ENCODE measurements at places on chromosomes 3 and 15.

DNA sequence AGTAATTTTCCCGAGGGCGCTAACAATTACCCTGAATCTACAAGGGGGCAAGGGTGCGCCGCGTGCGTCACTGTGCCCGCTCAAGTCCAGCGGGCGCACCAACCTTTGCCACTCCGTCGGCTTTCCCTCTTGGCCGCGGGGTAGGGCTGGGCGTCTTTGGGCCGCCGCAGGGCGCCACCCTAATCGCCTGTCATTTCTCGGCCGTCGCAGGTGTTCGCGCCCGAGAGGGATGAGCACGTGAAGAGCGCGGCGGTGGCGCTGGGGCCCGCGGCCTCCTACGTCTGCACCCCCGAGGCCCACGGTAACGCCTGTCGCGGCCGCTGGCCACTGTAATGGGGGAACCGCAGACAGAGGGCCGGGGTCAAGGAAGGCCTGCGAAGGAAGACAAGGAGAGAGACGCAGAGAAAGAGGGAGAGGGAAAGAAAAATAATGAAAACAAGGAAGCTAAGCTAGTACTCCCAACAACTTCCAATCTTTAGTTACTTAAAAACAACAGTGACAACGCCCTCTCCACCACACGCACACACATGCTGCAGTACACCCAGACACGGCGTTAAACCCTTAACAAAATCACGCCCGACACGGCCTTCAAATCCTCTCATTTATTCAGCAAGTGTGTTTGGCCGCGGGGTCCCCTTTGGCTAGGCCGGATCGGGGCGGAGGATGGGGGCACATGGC, 3.8 kb downstream of the SKOR1 start:
- DNase-seq = no peak

DNA sequence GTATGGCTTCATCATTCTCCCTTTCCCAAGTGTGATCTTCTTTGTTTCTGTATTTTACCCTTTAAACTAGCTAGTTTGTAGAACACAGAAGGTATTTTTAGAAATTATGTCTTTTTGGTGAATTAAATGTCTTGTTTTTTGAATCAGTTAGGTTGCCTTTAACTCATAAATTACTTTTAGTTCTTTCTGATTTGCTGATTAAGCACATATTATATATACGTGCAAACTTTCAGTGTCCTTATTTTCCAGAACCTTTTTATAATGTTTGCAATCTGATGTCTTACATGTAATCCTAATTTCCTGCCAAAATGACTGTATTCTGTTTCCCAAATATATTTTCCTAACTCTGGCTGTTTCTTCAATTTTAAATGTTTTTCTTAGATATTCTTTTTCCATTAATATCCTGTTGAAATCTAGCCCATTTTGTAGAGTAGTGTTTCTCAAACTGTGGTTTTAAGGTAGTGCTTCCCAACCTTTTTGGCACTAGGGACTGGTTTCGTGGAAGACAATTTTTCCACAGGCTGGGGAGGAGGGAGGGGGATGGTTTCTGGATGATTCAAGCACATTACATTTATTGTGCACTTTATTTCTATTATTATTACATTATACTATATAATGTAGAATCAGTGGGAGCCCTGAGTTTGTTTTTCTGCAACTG, 51.8 kb downstream of the CHD2 start:
- DNase-seq = no peak

- no peak for DNase-seq
Measured at GRCh38 chr3:9785602-9786001, 6.7 kb downstream of the TADA3 start.

DNA sequence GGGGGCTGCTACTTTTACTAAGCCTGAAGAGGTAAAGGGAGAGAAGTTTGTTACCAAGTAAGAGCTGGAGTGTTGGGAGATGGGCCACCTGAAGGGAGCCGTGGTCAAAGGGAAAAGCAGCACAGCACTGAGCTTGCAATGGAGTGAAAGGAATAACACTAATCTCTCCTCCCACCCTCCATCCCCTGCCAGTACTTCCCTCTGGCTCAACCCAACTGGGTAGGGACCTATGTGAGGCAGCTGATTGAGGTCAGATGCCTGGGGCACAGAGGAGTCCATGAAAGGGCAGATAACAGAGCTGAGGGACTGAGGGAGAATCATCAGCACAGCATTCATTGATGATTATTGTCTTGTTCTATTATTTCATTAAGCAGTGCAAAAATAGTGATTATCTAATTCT, 212.4 kb upstream of the TBC1D5 start:
- no peak for DNase-seq

DNA sequence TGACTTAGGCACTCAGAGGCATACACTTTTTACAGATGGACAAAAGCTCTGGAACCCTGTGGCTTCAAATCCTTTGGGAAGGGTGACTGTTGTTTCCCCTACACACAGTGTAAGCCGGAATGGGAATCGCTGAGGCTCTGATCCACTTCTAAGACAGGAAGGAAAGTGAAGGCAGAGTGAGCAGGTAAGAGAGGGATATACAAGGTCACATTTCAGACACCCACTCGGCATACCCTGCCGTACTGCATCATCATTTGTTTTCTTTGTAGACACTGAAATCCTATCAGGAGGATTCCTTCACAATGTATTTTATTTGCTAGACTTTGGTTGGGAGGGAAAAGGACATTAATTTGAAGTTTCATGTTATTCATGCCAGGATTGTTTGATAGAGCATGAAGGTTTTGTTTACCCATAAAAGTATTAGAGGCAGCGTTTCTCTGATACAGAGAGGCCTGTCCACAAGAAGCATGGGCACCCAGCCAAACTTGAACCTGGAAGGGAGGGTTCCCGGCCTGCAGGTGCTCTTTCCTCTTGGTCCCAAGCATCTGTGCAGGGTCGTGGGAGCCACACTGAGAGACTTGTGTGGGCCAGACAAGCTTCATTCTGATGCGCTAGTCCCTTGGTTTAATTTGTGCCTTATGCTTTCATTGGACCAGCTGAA, 21.9 kb upstream of the POLR2M start:
- DNase-seq = no peak

- DNase-seq = no peak
Measured at GRCh38 chr3:131172502-131173200, 146.0 kb downstream of the NEK11 start.

- peak; percentile 58 for DNase-seq
Measured at GRCh38 chr15:45648521-45649200, 13.8 kb downstream of the SQOR start.

DNA sequence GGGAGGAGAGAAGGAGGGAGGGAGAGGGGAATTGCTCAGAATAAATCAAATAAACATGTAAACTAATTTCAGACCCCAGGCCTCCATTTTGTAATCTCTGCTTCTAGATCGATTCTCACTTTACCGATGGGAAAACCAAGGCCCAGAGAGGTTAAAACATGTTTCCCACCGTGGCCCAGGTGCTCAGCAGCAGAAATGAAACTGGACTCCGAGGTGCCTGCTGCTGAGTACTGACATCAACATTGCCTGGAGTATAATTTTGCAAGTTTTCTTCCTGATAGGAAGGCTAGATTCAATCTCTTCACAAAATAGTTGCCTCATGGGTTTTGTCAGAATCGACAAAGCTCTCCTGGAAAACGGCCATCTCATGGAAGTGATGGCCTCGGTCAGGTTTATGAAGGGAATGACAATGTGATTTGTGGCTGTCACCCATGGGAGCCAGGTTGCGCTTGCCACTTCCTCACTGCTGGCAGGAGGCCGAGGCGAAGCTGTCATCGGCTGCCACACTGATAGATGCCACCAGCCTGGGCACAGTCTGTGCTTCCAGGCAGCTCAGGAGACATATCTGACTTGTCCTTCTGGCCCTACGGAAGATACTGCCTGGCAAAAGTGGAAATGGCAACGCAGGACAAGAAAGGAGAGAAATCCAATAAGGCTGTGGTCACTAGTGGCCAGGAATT, 133.1 kb upstream of the LRRN1 start:
- no peak for DNase-seq

DNA sequence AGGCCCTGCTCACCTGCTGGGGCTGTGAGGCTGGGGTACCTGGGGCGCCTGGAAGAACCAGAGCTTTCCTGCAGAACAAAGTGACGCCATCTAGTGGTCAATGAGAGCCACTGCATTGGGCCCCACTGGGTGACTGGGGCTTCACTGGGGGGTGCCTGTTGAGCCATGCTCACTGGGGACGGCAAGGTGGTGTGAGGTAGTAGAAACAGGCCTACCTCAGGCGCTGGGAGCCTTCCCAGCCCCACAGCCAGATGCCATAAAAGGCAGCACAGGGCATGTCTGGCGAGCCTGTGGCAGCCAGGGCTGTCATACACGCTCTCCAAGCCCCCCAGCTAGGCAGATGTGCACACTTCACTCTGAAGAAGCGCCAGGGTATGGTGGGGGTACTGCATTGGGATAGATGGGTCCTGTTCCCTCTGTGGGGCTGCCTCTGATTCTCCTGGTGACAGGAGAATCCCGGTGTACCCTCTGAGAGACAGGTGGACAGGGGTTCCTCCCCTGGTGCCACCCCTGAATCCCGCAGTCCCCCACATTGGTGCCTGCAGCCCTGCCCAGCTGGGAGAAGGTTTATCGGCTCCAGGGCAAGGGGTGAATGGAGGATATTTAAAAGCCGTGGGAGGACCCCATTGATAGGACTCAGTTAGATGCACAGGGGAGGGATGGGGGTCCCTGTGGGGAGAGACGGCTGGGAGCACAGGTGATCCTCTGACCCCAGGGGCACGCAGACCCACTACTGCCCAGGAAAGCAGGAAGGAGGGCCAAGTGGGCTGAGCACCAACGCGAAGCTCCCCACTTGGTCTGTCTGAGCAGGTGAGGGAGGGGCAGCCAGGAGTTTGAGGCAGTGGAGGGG, 178.8 kb downstream of the NSMCE3 start:
- DNase-seq = no peak

- peak; percentile 81 for DNase-seq
Measured at GRCh38 chr3:160226026-160226907, 1.0 kb downstream of the C3orf80 start.

DNA sequence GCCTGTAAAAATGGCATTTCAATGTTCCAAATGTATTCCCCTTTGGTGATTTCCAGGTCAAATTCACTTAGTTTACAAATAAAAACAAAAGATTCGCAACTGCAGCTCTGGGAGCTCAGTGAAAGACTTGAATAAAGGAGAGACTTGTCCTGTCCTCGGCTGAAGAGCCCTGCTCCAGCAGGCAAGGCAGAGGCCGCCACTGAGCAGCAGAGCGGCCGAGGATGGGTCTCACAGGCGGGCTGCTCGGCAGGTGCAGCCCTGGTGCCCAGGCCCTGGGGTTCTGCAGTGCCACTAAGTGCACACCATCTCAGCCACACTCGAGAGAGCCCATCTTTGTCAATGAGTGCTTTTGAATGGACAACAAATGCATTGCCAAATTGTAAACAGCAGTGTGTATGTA, 856.2 kb downstream of the AGBL1 start:
- no peak for DNase-seq

DNA sequence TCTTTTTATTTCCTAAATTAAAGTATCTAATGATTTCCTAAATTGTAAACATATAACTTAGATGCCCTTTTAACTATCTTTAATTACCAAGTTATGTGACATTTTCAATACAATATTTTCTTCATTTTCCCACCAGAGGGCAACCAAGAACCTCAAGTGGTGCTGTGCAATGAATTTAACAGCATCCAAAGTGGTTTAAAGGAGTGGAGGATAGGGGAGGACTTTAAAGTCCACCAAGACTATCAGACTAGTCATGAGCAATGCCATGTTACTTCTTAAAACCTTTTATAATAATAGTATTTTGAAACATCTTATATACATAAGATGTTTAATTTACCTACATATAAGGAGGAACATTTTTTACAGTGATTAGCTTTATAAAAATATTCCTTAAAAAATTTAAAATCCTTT, 74.4 kb downstream of the DLG1 start:
- peak; percentile 55 for DNase-seq

GRCh38 chr3:178275793-178276192, 260.4 kb upstream of the KCNMB2 start:
- DNase-seq = no peak

- DNase-seq = no peak
Measured at GRCh38 chr3:171230865-171231264, 204.3 kb upstream of the SLC2A2 start.

GRCh38 chr3:9500108-9501050, 53.2 kb downstream of the LHFPL4 start:
- peak; percentile 40 for DNase-seq

DNA sequence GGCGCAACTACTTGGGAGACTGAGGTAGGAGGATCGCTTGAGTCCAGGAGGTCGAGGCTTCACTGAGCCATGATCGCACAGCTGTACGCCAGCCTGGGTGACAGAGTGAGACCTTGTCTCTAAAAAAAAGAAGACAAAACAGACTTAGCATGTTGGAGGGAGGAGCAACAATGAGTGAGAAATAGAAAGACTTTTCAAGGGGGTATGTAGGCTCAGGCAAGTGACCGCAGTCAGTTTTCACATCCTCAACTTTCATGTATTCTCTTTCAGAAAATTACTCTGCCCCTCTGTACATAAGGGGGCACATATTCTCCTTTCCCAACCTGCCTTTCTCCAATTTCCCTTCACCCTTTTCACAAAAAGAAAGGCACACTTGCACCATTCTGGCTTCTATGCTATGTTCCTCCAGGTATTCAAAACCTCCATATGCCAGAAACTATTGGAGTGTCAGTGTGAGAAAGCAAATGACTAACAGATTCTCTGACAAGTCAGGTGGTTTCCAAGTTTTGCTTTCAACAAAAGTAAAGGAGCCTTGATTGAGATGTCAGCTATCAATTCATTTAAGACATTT, 7.6 kb downstream of the NSUN3 start:
- no peak for DNase-seq
